ENCODE measurements at places on chromosomes 6 and 20.

DNA sequence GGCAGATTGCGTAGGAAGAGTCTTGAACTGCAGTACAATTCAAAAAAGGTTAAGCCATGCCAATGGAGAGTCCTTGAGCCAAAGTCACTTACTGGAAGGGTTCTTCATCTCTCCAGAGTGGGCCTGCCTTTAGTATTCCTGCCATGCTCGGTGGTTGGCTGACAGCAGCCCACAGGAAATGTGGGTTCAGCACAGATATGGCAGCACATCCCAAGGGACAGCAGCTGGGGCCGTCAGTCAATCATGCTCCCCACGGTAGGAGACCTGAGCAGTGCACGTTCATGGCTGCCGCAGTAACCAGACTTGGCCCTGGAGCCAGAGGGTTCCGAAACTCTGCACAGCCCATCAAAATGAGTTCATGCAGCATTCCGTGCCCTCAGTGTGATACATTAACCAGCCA, 63.6 kb upstream of the SIRPA start:
- no peak for DNase-seq

DNA sequence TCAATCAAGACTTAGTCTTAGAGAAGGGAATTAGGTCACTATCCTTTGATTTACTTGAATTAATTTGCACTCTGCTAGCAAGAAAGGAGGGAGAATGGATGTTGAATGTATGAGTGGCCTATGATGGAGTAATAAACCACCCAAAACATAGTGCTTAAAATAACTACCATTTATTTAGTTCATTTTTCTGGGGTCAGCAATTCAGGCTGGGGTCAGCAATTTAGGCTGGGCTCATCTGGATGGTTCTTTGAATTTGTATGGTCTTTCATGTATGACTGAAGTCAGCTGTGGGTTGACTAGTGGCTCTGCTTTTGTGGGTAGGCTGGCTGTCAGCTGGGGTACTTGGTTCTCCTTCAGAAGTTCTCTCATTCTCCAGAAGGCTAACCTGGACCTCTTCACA, 21.0 kb upstream of the LAMA4 start:
- no peak for DNase-seq

- peak; percentile 84 for DNase-seq
Observed at GRCh38 chr20:32249030-32249738, 28.3 kb upstream of the KIF3B start.

- no peak for DNase-seq
Observed at GRCh38 chr20:275791-276190, 14.8 kb downstream of the C20orf96 start.

DNA sequence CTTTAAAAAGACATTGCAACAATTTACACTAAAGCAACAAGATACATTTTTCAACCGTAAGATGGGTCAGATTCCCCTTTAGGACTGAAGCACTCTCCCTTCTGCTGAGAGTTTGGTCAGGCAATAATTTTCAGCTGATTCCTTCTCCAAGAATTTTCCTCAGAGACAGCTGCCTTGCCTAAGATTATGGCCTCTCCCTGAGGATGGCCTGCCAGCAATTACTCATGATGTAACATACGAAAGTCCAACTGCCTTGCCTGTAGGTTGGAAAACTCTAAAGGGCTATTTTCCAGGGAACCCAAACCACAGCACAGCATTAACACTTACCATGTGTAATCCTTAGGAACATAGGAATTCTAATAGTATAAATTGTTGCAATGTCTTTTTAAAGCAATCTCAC, 229.1 kb upstream of the FLRT3 start:
- DNase-seq, result no peak

All from natural killer cell (primary cell).